ENCODE measurements at places on chromosomes 11 and 22.
A peak's percentile ranks its signal among the peaks of the same experiment; 100 is the strongest.

DNA sequence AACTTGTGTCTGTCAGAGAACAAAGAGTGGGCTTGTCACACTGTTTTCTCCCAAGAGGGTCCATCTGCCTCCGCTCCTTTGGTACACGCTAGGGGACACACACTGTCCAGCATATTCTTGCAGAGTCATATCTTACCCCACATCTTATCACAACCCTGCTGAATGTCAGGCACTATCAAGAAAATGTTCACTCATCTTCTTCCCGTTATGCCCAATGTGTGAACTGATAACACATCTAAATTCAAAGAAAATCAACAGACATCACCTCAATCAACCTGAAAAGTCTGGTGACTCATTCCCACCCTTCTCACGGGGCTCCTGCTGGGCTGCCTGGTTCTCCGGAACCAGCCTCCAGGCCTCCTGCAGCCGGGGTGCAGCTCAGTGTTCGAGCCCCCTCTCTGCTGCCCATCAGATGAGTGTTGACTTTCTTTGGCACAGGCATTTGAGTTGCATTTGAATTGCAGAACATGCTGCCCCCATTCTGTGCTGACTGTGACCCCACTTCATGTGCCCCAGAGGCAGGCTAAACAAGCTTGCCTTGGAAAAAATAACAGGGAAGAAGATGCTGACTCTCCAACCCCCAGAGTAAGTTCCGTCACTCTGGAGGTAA lies 19.4 kb downstream of the GRAP2 start:
- no peak for DNase-seq

DNA sequence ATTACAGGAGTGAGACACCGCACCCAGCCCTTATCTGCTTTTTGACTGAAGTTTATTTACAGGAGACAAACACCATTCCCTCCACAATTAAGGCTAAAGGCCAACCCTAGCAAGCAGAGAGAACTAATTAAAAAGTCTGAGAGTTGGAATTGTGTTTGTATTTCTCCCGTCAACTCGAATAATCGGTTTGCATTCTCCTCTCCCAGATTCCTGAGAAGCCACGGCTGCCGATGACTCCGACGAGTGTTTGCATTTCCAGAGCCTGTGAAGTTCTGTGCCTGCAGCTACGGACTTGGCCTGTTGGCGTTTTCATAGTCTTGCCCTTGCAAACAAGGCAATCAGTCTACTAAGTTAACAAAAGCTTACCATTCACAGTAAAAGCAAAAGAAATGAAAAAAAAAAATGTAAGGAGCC lies 73.2 kb upstream of the NUP50 start:
- DNase-seq: peak; percentile 44

DNA sequence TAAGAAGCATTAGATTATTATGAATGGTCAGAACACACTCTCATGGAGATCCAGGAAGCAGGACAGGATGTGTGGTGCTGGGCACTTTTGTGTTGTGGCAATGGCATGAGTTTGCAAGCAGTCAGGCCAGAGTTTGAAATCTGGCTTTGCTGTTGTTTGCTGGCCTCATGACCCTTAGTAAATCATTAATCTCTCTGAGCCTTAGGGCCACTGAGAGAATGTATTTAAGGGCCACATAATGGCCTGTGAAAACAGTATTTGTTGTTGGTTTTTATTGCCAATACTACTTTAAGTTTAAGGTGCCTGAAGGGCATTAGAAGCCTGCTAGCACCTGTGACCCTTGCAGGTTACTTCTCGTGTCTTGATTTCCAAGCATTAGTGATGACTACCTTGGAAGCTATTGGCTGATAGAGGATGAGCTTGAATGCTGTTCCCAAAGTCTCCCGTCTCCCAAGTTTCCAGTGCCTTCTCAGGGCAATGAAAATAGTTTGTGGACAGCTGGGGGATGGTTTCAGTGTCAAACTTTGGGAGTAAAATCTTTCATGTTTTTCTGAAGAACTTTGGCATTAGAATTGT lies 24.6 kb downstream of the STIM1 start:
- no peak for DNase-seq

DNA sequence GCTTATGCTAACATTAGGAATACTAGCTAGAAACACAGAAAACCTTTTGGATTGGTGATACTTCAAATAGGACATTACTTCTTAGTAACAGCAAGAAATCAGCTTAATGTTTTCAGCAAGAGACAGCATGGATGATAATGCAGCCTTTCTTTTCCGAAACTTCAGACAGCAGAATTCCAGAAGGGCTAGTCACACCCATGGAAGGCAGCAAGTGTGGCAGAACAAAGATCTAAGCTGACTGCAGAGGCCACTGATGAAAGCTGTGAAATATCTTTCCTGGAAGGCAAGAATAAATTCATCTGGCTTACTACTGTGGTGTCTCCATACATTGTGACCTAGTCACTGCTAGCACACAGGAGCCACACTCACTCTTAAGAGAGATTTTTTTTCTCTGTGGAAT lies 100.3 kb downstream of the CCDC83 start:
- DNase-seq: peak; percentile 28

- no peak for DNase-seq
These were observed 86.2 kb downstream of the CACNA1I start for GRCh38 chr22:39656495-39657490.

DNA sequence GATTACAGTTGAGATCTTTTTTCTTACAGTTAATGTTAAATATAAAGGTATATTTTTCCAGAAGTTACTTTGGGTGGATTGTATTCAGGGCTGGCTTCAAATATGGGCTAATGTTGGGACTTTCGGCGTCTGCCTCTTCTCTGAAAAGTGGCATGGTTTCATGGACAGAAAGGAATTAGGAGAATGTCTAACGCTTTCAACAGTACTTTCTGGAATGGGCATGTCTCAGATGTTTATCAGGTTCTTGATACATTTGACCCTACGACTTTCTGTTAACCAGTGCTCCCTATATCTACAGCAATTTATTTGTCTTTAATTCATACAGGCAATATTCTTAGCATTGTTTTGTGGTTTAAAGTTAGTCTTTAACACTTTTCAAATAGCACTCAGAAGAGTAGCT lies 33.7 kb downstream of the ZC3H12C start:
- peak; percentile 14 for DNase-seq

DNA sequence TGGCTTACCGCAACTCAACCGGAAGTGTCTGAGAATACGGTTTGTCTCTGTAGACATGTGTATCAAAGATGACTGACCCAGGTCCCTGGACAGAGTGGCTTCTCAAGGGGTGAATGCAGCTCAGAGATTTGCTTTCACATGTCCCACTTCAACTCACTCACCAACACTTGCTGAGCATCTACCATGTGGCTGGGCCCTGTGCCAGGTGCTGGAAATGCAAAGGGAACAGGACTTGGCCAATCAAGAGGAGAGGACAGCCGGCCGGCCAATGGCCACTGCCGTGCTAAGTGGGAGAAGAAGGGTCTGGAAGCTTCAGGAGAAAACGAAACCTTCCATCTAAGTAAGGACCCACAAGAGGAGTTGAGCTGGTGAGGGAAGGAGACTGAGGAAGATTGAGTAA lies 151.3 kb downstream of the CEP164 start:
- no peak for DNase-seq

GRCh38 chr11:85898456-85898855 lies 43.3 kb downstream of the CCDC83 start:
- peak; percentile 2 for DNase-seq

DNA sequence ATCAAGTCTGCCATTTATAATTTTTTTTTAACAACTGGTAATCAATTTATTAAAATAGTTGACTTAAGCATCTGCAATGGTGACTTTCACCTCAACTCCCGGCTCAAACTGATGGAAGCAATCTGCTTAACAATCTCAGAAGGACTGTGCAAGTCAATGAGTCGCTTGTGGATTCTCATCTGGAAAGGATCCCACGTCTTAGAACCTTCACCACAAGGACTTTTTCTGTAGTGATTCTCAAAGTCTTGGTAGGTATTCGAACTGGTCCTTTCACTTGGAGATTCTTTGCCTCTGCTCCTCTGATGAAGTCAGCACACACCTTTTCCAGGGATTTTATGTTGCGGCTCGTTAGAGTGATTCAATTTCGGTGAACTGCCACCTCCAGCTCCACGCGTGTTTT lies 7.3 kb downstream of the RSF1 start:
- no peak for DNase-seq

GRCh38 chr22:24008022-24008283 lies 2.7 kb upstream of the GSTT4 start:
- no peak for DNase-seq

GRCh38 chr11:126492331-126493082 lies 137.0 kb downstream of the ST3GAL4 start:
- no peak for DNase-seq

DNA sequence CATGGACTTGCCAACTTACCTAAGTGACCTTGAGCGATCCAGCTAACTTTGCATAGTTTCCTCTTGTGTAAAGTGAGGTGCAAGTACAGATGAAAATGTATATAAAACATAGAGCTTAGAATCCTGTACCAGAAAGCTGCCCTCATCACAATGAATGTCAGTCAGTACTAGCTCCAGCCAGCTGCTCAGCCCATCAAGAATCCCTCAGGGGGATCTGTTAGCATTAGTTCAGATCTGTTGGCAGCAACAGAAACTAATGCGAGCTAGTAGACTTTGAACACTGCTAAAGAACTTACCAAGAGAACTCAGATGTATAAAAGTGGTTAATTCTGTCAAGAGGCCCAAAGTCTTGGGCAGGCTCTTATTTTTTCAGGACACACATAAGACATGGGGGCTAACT lies 6.3 kb upstream of the C11orf91 start:
- DNase-seq: no peak

- DNase-seq: no peak
These were observed 46.8 kb upstream of the KCNQ1OT1 start for GRCh38 chr11:2746401-2747247.

DNA sequence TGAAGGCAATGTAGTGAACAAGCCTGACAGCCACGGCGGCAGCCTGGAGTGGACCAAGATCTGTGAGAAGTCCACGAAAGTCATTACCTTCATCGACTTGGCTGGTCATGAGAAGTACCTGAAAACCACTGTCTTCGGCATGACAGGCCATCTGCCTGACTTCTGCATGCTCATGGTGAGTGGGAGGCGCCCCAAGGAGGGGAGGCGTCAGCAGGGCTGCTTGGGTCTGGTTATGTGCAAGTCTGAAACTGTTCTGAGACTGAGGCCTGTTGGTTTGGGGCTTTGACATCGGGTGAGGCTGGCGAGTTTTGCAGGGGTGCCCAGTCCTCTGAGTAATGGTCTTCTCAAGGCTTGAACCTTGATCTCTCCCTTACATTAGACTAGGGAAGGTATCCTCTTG lies 11.1 kb downstream of the GTPBP1 start:
- no peak for DNase-seq

DNA sequence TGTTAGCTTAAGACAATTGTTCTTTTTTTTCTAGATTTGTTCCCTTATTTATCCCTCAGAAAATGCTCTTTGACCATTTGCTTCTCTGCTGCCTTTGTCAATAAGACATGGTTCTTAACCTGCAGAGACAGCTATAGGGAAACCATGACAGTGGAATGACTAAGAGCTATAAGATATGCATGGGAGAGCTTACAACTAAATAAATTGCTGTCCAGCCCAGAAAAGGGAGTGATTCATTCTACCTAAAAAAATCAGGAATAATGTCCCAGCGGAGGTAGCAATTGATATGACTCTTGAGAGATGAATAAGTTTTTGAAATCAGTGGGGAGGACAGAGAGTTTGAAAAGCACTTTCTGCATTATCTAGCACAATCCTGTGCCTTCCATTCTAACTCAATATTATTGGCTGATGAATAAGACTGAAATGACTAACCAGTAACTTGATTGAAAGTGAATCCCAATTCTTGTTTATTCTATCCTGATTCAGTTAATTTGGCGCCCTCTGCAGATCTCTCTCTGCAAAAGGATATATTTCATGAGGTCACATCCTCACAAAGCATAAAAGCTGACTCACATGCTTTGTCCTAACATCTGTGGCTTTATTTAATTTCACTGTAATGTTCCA lies 680.5 kb upstream of the API5 start:
- DNase-seq: peak; percentile 26

- no peak for DNase-seq
These were observed 1.4 kb upstream of the ARCN1 start for GRCh38 chr11:118570787-118571186.

- DNase-seq: no peak
These were observed 70.6 kb downstream of the BCR start for GRCh38 chr22:23250785-23251363.

GRCh38 chr22:38824585-38824984 lies 19.2 kb downstream of the NPTXR start:
- peak; percentile 95 for DNase-seq

DNA sequence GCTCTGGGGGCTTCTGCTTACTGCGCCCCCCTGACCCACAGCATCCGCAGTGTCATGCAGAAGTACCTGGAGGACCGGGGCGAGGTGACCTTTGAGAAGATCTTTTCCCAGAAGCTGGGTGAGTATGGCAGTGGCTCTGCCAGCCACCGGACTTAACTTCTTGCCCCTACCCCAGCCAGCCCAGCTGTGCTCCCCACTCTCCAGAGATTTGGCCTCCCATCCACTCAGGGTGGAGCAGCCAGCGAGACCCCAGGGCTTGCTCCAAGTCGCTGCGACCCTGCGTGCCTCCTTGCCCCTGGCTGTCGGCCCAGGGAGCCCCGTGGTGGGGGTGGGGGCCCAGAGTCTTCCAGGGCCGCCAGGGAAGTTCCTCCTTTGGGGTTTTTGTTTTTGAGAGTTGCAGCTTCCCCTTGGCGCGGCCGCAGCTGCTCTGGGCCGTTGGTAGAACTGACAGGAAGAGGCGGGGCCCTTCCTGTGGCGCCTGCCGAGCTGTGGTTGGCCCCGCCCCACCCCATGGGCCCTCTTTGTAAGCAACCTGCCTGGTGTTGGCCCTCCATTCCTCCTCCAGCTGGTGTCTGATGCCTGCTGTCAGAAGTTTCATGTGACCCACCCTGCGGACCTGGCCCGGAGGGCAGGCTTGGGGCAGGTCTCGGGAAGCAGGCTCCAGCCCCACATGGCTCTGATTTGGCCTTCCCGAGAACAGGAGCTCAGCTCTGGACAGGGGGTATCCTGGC lies 11.1 kb downstream of the GRK2 start:
- peak; percentile 64 for DNase-seq

DNA sequence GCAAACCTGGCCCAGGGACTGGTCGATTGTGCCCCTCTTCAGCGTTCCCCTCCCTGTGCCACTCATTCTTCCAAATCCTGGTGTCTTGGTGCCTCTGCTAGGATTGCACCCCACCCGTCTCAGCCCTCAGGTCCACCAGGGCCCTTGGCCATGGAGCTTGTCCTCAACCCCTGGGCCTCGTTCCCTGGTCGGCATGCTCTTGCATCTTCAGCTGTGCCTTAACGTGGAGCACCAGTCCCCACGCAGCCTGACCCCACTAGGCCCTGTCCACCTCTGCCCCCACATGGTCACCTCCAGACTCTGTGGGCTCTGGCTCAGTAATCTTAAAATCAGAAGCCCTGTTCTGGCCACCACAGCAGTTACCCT lies 61.1 kb downstream of the OSBP2 start:
- no peak for DNase-seq

DNA sequence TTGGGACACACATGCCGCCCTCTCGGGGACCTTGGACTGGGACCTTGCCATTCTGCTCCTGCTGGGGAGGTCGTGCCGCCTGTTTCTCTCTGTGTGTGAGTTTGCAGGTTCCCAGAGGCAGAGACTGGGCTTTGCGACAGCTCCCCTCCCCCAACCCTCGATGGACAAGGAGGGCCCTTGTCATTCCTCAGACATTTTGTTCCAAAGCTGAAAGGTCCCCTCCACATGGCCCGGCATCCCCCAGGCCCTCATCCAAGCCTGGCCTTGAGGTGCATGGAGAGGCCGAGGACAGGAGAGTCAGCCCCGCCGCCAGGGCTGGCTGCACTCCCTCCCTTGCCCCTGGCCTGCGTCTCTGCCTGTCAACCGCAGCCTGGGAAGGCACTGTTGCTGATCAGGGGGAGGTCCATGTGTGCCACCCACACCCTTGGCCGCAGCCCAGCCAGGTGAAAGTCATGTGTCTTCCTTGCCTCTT lies 25.6 kb downstream of the FADS2 start:
- DNase-seq: no peak

GRCh38 chr11:76605338-76606074 lies 65.0 kb downstream of the LRRC32 start:
- no peak for DNase-seq
